Thyroid gland (tissue), 4 donors: ENCODE measurements at places on chromosomes 2 and 18. TPM values are rescaled to one million over a fixed set of nuclear protein-coding genes. Genes with fewer than 3 reads are reported as not detected.

GRCh38 chr2:121319941-121320340 is 34.9 kb upstream of the TFCP2L1 start:
- H3K4me3 ChIP-seq, result no peak overlapping the region
- no peaks in the 10 kb centered on the region for H3K27me3 ChIP-seq
- H3K27ac ChIP-seq, result no peak overlapping the region

SANBR gene
- 9.1 TPM for total RNA-seq

- DNase-seq, result no peak
- no peaks in the 10 kb centered on the region for H3K27me3 ChIP-seq
- no peak overlapping the region for H3K4me3 ChIP-seq
- H3K27ac ChIP-seq, result no peak overlapping the region
- H3K4me1 ChIP-seq, result no peaks in the 10 kb centered on the region
Measured at GRCh38 chr2:123659120-123659519, 366.0 kb upstream of the CNTNAP5 start.

DNA sequence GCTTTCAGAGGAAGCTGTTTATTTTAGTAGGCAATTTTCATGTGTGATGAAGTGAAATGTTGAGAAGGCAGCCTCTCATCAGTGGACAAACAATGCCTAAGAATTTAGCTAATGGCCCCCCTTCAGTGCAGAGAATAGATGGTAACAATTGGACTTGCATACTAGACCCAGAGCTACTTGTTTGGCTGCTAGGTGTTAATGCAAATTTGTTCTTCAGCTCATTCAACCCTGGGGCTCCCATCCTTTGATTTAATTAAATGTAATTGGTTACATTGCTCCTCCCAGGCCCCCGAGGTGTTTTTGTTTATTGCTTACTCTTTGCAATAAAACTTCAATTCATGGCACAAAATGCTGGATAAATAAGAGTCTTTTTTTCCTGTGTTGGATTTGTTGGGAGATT is 68.6 kb downstream of the CAMKMT start:
- no peaks in the 10 kb centered on the region for H3K36me3 ChIP-seq
- DNase-seq, result no peak
- H3K27ac ChIP-seq, result no peak overlapping the region

DNA sequence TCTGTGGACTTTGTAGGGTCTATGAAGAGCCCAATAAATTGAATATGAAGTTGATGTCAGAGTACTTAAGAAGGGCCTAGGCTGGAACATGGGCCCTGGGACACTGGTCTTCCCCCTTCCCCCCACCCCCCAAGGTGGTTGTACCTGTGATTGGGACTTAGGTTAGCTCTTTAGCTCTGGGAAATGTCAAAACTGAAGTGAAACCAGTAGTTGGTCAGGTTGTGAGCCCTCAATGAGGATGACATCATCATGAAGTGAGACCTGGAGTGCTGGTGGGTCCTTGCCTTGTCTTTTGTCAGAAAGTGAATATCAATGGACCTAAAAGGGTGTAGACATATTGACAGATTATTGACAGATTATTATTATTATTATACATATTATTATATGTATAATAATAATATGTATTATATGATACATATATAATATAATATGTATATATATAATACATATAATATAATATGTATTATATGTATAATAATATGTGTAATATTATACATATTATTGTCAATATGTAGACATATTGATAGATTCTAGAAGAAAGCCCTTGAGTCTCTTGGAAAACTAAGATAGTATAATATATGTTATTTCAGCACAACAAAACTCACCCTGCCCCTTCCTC is 5.4 kb downstream of the MARS2 start:
- no peak overlapping the region for H3K27ac ChIP-seq
- H3K4me3 ChIP-seq, result no peak overlapping the region
- no peak for DNase-seq
- H3K36me3 ChIP-seq, result no peaks in the 10 kb centered on the region
- no peaks in the 10 kb centered on the region for H3K27me3 ChIP-seq
- H3K4me1 ChIP-seq, result peaks cover 18% of the 10 kb centered on the region

DNA sequence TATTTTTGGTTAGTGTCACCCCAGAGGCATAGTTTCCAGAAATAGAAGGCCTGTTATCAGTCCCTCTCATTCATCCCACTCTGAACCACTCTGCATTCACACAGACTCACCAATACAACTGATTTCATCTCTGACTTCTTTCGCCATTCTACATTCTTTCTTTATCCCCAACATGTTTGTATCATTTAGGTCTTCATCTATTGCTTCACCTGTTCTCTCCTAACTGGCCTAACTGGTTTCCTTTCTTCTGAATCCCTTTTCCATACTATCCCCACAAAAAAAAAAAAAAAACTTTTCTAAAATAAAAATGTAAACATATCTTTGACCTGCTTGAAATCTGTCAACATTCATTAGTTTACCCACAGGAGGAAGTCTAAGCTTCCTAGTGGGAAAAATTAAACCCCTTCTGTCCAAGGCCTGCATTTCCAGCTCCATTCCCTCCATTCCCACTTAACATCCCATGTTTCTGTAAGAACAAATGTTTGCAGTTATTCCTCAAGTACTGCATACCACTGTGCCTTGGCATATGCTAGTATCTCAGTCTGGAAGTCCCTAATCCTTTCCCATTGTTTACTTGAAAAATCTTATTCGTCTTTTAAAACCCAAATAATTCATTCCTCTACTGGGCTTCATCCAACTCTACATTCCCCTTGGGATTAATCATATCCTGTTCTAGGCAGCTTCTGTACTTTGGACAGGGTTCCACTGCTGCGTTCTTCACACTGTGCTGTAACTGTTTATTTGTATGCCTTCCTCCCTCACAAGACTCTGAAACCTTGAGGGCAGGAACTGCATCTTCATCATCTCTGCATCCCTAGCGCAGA is 68.5 kb downstream of the FIGN start:
- H3K27me3 ChIP-seq, result no peaks in the 10 kb centered on the region
- no peak overlapping the region for H3K4me3 ChIP-seq
- H3K27ac ChIP-seq, result no peak overlapping the region
- no peaks in the 10 kb centered on the region for H3K36me3 ChIP-seq
- no peak for DNase-seq
